Head of caudate nucleus (tissue), 42 donors: ENCODE measurements at places on chromosomes 2 and 18.

- DNase-seq = no peak
These were observed 192.6 kb upstream of the MYT1L start for GRCh38 chr2:2523461-2524347.

DNA sequence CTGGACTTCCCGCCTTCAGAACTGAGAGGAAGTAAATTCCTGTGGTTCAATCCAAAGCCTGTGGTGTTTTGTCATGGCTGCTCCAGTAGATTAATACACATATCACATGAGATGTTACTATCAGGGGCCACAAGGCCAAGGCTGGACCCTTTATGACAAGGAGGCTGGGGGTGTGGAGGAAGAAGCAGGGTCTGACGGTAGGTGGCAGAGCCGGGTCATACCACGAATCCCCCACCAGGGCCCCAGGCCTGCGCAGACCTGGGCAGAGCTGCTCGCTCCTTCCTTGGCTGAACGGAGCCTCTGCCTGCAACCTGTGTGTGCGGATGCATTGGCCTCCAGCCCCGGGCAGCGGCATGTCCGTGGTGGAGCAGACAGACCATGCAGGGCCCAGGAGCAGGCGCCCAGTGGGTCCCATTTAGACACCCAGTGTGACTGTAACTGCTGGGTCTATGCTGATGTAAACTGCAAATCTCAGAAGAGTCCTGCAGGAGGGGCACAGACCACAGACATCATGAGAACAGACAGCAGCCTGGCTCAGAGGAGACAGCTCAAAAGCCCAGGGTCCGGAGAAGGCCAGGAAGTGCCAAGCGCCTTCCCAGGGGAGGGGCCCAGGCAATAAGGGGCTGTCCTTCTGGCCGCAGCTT lies 155.2 kb downstream of the PXDN start:
- no peak for DNase-seq

DNA sequence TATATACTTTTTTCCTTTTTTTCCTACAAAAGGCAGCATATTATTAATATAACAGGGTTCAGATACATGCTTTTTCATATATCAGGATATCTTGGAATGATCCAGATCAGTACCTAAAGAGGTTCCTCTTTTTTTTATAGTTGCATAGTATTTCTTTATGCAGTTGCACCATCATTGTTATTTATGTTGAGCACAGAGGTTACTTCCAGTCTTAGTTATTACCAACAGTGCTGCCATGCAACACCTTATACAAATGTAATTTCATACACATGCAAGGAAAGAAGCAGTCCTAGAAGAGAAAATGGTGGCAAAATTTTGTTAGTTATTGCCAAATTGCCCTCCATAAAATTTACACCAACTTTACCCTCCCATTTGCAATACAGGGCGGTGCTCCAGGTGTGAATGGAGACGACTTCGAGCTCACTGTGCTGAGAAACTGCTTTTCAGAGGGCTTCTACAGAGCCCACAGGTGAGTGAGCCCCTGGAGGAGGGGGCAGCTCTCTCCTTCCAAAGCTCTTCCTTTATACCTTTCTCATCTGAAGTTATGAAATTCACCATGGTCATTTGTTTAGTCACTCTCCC lies 30.0 kb upstream of the KCMF1 start:
- no peak for DNase-seq

DNA sequence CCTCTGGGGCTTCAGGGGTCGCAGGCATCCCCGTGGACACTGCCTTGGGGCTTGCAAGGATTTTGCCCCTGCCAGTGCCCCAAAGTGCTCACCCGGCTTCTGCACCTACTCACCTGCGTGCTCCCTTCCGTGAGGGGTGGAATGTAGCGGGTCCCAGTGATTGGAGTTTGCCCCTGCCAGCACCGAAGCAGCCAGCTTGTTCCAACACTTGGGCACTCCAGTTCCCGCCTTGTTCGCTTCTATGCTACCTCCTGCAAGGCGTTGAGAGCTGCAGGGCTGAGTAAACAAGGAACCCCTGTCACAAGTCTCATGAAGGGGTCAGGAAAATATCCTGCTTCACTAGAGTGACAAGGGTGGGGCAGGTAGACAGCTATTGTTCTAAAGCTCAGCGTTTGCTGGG lies 631.5 kb downstream of the EPHA4 start:
- DNase-seq = no peak

DNA sequence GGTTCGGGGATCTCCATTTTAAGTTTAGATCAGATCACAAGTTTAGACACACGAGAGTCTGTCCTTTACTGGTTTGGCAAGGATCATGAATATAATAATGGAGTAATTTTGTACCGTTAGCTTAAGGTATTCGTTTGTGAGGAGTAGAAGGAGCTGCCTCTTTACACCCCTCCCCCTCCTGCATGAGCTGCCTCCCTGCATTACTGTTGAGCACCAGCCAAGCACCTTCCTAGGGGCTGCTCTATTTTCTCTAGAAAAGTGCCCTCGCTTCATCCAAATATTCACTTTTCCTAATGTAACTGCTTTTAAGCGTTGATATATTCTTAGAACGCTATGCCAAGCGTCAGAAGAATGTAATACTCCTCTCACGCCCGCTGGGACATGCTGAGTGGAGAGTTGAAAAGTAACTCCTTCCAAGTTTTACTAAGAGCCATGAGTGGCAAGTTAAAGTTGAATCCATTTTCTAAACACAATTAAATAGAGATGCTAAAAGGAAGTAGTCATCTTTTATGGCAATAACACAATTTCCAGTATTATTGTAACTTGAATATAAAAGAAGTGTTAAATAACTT lies 25.4 kb upstream of the SCN7A start:
- DNase-seq = no peak

- DNase-seq = no peak
These were observed 39.3 kb upstream of the GTF2A1L start for GRCh38 chr2:48578313-48578712.
